ENCODE measurements at places on chromosomes 3 and 15.

- DNase-seq, result no peak
Observed at GRCh38 chr3:171916888-171917287, 73.7 kb downstream of the TMEM212 start.

GRCh38 chr3:19738846-19739245, 195.2 kb downstream of the EFHB start:
- DNase-seq, result no peak

DNA sequence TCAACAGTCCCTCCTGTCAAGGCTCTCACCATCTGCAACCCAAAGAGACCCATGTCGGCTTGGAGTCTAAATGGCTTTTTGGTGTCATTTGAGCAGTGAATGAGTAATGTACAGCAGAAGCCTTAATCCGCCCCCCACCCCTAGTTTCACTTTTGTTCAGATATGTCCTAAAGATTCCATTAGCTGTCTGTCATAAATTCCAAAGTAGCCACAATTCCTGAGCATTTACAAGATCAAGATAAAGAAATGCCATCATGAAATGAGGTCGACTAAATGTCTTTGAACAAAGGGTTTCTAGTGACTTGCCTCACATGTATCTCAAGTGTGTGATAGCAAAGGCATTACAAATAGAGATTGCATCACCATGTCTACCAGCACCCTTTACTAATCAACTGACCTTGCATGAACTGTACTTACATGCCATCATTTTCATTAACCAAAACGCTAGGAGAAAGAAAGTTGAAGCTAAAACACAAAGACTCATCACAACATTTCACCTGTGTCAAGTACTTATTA, 123.8 kb upstream of the PHLDB2 start:
- no peak for DNase-seq

DNA sequence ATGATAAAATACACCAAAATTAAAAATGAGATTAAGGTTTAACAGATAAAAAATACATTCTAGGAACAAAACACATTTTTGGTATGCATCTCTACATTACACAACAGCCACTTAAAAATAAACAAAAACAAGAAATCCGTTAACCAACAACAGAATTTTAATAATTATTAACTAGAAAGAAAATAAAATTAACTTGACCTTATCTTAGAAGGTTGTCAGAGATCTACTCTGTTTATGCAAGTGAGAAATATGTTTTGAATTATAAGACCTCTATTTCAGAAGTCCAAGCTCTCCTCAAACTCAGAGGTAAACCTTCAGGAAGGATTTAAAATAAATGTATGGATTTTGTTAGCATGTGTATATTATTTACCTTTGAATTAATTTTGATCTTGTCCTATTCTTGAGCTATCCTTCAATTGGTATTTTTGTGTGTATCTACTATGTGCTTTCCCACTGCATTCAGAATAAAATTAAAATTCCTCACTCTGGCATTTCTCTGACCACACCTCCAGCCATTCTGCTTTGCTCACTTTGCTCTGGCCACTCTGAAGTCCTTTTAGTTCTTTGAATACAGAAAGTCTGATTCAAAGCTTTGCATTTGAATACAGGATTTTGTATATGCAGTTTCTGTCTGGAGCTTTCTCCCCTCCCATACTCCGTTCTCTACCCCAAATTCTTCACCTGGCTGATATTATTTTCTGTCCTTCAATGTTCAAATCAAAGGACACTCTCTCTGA, 352.0 kb downstream of the ZBTB20 start:
- no peak for DNase-seq

DNA sequence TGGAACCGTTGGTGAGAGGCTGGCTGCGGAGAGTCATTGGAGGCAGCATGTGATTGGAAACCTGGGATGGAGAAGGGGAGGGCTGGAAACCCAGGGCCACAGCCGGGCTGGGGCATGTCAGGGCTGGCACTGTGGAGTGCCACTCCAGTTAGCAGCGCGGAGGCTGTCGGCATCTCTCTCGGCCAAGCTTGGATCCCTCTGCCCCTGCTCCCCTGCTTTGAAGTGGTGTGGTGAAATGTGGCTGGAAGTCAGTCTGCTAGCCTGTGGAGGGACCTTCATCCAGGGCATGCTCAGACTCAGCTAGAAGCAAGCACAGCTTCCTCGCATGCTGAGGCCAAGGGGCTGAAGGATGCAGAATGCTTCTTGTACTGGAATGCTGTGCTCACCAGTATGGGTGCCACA, 13.5 kb downstream of the SLCO3A1 start:
- DNase-seq, result no peak

DNA sequence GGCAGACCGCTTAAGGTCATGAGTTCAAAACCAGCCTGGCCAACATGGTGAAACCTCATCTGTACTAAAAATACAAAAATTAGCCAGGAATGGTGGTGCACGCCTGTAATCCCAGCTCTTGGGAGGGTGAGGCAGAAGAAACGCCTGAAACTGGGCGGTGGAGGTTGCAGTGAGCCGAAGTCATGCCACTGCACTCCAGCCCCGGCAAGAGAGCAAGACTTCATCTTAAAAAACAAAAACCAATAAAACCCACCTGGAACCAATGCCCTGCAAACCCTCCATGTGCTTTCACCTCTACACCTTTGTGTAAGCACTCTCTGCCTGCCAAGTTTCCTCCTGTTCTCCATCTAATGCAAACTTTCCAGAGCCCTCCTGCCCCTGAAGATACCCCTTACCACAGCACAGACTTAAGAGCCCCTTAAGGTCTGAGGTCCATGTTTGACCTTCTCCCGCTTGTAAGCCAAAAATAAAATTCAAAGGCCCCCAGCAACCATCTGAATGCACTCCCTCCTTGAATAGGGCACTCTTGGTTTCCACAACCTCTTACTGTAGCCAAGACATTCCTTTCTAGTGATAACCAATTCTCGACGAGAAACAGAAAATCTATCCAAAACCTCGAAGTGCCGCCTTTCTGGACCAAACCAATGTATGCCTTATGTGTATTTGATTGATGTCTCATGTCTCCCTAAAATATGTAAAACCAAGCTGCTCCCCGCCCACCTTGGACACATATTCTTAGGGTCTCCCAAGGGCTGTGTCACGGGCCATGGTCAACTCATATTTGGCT, 3.0 kb downstream of the RPL32 start:
- DNase-seq, result no peak

- no peak for DNase-seq
Observed at GRCh38 chr3:39284457-39284881, 4.6 kb upstream of the CX3CR1 start.

- peak; percentile 63 for DNase-seq
Observed at GRCh38 chr15:88649286-88649733, 10.5 kb downstream of the ISG20 start.

DNA sequence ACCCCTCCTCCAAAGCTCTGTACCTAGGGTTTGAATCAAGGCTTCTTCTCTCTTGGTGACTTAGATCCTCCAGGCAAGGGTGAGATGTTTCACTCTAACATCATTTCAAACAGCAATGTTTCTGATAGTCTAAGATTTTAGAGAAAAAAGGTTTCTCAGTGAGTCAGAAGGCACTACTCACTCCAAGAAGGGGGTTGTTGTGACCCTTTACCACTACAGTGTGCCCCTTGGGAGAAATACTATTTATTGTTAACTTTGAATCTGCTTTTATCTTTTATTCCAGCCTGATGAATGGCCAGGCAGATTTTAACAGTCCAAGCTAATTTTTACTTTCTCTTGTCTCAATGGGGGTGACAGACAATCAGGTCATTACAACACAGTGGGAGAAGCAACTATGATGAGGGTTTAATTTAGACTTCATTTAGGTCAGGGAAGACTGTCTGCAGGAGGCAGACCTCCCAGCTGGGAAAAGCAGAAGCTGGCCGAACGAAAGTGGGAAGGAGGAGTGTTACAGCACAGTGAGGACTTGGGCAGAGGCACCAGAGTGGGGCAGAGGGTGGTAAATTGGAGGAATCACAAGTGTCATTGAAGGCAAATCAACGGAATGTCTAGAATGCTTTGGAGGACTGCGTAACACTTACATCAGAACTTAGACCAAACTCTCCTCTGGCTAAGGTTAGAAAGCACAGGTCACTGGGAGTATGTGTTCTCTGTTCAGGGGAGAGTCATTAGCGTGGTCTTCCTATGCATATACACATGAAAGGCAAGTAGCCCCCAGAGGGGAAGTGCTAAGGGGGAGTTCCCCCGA, 21.2 kb downstream of the ZNF860 start:
- no peak for DNase-seq

- DNase-seq, result no peak
Observed at GRCh38 chr15:39461536-39462130, 119.2 kb upstream of the THBS1 start.

DNA sequence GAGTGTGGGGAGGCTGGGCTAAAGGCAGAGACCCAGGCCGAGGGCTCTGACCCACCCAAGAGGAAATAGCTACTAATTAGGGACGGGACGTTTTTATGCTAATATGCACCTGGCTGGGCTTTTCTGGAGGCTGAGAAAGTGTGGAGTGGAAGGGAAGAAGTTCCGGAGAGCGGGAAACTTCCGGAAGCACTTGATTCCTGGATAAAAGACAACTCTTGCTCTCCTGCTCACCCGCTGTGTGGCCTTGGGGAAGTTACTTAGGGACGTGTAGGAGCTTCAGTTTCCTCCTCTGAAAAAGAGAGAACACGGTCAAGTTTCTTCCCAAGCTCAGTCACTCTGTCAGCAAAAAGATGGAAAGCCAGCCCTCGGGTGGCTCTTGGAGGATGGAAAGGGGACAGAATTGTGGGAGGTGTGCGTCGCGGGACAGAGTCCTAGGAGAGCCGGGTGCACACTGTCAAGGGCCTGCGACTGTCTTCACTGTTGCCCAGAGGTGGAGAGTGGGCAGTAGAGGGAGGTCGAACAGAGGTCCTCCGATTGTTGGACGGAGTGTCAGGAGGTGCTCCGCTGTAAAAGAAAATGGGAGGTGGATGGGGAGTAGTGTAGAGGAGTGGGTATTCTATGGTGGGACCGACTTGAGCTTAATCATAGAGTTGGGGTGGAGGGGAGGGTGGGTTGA, 43.2 kb downstream of the EPHB3 start:
- DNase-seq, result no peak

DNA sequence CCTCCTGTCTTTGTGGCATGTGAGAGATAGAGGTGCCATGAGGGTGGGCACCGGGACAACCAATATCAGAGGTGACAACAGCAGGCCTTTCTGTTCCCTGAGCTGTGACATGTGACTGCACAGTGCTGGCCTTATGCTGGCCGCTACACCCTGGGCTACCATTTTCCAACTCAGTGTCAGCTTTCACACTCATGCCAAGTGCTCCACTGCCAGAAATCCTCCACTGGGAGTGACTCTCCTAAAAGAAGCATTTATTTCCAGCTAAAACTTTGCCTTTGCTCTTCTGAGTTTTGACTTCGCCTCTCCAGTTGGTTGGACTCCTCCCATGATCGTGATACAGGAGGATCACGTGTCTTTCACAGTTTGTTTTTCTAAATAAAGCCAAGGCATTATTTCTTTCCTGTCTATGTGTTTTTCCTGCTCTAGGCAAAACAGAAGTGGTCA, 31.4 kb downstream of the CA12 start:
- no peak for DNase-seq

GRCh38 chr15:92499731-92500530, 106.2 kb downstream of the ST8SIA2 start:
- DNase-seq, result no peak

DNA sequence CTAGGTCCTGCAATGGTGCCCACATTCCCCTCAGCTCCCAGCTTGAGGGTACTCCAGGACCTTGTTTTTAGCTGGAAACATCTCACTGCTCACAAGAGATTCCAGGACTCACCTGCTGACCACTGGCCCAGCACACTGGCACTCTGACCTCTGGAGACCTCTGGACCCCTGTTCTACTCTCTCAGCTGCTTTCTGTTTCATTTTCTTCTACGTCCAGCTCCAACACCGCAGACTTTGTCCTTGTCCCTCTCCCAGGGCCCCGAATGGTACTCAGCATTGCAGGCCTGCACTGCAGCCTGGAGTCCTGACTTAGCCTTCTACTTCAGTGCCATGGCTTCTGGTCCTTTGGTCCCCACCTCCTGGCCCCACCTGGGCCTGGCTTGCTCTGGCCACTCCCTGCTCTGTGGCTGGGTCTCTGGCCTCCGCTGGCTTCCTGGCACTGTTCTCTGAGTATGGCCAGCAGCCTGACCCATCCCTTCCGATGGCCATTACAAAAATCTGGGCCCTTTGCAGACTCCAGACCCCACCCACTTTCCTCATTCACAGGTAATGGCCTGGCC, 27.9 kb downstream of the KY start:
- no peak for DNase-seq

- peak; percentile 30 for DNase-seq
Observed at GRCh38 chr3:195522254-195523023, 20.7 kb downstream of the PPP1R2 start.

DNA sequence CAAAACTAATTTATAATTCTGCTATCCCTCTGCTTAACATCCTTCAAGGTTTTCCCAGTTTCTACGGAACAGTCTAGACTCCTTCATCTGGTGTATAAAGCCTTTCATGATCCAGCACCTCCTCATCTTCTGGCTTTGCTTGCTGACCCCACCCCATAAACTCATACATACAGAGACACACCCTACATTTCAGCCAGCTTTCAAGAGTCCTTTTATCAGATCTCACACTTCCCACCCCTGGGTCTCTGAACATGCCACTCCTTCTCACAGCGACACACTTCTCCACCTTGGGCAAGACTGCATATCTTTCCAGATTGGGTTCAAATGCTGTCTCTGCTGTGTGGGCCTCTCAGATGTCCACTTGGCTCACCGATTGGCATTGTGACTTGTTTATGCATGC, 166.8 kb upstream of the LPP start:
- no peak for DNase-seq

DNA sequence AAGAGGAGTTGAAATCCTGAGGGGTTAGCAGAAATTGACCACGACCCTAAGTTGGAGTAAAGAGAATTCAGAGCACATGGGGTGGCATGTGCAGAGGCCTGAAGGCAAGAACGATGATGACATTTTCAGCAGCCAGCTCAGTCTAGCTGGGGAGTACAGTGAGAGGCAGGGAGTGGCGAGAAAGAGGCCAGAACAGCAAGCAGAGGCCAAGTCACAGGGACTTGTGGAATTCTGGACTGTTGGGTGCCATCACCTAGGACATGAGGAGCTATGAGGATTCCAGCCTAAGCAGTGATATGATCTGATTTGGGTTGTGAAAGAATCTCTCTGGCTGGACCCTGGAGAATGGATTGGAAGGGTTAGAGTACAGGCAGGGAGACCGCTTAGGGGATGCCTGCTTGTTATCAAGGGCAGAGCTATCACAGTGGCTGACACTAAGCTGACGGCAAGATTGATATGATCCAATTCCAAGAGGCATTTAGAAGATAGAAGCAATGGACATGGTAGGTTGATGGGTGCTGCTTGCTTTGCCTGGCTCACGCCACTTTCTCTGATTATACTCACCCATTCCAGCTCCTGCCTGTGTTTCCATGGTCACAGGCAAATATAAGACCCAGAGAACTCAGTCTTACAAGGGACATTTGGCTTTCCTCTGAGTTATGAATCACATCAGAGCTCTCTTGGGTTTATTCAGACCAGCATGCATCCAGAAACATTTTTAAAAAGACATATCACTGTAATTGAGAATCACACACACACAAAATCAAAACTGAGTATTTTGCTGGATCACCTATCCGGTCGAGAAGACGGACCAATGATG, 66.4 kb downstream of the LRTM1 start:
- DNase-seq, result no peak

DNA sequence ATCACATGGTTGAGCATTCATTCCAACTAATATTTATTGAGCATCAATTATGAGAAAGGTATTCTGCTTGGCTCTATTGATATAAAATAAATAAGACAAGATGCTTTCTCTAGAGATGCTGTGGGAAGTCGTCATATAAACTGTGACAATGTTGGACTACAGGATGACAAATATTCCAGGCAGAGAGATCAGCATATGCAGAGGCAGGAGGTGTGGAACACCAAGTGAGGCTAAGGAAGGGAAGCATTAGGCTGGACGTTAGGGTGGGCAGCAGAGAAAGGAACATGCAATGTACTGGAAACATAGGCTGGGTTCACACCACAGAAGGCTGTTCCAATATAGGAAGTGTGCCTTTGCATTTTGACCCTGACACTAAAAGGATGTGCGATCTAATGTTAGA, 38.6 kb downstream of the CD200 start:
- no peak for DNase-seq

Measured in CD4-positive, alpha-beta T cell treated with Interleukin-6 at 100 ng/mL for 8 hours (primary cell).